Spleen (tissue), 13 donors: ENCODE measurements at places on chromosomes 2 and 18. TPM values are rescaled to one million over a fixed set of nuclear protein-coding genes. Genes with fewer than 3 reads are reported as not detected.

Gene IL1R1
- 14.3 TPM for polyA plus RNA-seq

Gene NAT8
- 0.14 TPM for polyA plus RNA-seq

Gene ASPRV1
- polyA plus RNA-seq: 1.9 TPM

Gene CACNB4
- polyA plus RNA-seq: 0.52 TPM

Gene GKN2
- polyA plus RNA-seq: 0.26 TPM

Gene ZNF512
- polyA plus RNA-seq: 16.7 TPM

Gene GPR45
- polyA plus RNA-seq: not detected

Gene ASIC4
- 0.04 TPM for polyA plus RNA-seq

Gene ERCC3
- polyA plus RNA-seq: 23.5 TPM

Gene FAM110C
- 0.13 TPM for polyA plus RNA-seq

Gene ACTG2
- 3.8 TPM for polyA plus RNA-seq

Gene CDK15
- 0.02 TPM for polyA plus RNA-seq

Gene SCN9A
- 2.3 TPM for polyA plus RNA-seq

Gene CFAP53
- polyA plus RNA-seq: 0.56 TPM

Gene SP5
- polyA plus RNA-seq: not detected

Gene STAT4
- 4.6 TPM for polyA plus RNA-seq

Gene ABHD1
- 0.71 TPM for polyA plus RNA-seq

Gene ECEL1
- polyA plus RNA-seq: 0.10 TPM

Gene CHN1
- 7.0 TPM for polyA plus RNA-seq

Gene HOXD9
- 1.2 TPM for polyA plus RNA-seq

Gene RAPGEF4
- polyA plus RNA-seq: 0.86 TPM

Gene LBX2
- 0.93 TPM for polyA plus RNA-seq

Gene TACR1
- polyA plus RNA-seq: 0.03 TPM
